ENCODE measurements at places on chromosomes 5 and 9.

DNA sequence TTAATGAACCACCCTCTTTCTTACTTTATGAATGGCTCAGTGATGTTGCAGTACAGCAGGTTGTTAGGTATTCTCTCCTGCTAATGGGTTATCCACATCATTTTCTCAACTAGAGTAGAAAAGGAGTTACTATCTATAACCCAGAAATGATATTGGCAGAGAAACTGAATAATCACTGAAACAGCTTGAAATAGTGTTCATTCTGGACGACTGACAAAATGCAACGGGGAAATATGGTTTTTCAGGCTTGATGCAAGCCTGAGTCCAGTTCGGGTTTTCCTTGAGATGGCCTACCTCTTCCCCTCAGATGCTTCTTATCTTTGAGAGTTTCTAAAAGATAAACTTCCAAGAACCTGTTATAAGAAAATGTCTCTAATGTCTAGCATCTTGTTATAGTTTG, 187.3 kb downstream of the RAB3C start:
- DNase-seq, result no peak

DNA sequence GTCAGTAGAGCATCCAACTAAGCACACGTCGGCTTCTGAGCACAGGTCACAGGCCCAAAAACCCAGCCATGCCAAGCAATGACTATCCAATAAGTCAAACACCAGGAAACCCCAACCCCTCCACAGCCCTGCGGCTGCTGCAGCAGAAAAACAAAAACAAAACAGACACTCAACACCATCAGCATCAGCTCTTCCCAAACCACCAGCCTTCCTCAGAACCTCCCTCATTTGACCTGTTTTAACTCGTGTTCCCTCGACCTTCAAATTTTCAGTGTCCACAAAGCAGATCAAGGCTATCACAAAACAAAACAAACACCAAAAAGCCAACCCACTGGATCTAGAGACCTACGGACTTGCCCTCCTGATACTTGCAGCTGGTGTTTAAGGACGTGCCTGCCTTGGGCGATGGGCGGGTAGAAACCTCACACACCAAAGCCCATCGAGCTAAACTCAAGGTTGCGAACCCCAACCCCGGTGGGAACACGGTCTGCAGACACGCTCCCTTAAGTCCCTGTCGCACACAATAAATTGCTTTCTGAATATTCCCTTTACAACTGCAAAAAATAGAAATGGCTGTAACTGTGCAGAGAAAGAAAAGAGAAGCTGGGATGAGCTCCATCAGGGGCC, 247.1 kb upstream of the ANKRD55 start:
- no peak for DNase-seq

DNA sequence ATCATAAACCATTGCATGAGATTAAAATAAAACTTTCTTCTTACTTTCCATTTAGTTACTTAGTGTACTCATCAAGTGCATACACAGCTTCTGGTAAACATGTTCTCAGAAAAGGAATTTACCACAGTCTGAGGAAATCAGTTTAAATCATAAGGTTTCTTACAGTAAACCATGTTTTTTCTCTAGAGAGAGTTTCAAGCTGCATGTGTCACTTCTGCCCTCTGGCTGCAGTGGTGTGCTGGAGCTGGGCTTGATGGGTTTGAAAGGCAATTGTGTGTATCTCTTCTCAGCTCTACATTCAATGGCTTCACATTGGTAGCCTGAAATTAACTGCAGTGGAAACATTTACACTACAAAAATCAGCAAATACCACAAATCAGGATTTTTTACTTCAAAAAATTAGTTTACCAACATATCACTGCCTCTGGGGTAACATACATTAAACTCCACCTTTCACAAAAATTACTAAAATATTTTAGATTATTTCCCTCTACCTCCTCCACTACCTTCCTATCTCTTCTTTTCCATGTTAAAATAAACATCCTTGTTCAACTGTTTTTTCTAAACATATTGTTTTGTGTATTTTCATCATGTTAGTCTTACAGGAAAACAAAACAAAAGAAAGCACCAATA, 414.3 kb downstream of the ANXA1 start:
- DNase-seq, result no peak

GRCh38 chr9:4430432-4431261, 59.6 kb upstream of the SLC1A1 start:
- no peak for DNase-seq

GRCh38 chr9:37464426-37465248, 613 bp downstream of the ZBTB5 start:
- peak; percentile 11 for DNase-seq

- no peak for DNase-seq
Observed at GRCh38 chr9:71685394-71685793, 82.9 kb downstream of the CEMIP2 start.

DNA sequence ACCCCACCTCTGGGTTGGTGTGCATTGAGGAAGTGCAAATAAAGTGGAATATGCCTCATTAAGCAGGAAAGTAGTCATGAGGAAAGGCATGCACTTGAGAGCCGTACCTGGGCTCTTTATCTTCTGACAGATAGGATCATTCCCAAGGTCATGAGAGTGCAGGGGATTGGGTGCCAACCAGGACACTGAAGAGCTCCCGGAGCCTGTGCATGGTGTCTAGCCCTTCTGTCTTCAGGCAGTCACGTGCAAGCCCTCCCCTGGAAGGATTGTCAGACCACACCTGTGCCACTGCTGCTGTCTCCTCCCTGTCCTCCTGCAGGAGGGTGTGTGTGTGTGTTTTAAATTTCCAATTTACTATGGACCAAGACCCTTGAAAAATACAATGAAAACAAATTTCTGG, 69.6 kb downstream of the PDE8B start:
- DNase-seq, result no peak

GRCh38 chr9:108603141-108603540, 252.6 kb downstream of the ACTL7B start:
- DNase-seq, result no peak

DNA sequence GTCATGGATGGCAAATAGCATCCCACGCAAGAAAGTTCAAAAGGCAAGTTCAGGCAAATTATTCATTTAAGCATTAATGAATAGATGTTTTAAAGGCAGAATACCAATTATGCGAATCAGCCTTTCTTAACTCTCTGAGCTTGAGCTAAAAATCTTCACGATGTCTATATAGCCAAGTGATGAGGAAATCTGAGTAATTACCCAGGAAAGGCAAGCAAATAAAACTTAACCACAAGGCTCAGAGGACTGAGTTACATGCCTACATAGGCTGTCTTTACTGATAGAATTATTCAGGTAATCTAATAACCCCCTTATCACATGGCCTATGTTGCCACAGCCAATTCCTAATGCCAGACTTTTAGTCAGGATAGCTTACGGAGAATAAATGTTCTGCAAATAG, 120.8 kb upstream of the MTAP start:
- DNase-seq, result peak; percentile 70

DNA sequence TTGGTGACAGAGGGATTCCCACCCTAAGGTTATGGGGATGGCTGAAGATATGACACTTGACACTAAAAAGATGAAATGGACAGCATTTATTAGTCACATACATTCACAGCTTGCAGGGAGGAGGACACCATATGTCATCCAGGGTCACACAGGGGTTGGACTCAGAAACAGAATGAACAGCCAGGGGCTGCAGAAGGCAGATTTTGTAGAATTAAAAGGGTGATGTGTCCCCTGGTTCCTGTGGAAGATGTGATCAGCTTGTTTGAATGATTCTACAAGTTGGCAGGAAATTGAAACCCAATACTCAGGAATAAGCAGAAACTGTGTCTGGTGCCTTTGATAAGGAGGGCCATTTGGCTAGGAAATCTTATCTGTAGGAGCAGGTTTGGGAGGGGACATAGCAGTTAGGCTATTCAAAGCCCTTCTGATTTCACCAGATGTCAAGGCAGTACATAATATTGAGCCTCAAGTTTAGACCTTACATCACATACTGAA, 102.3 kb upstream of the GRIN3A start:
- no peak for DNase-seq

DNA sequence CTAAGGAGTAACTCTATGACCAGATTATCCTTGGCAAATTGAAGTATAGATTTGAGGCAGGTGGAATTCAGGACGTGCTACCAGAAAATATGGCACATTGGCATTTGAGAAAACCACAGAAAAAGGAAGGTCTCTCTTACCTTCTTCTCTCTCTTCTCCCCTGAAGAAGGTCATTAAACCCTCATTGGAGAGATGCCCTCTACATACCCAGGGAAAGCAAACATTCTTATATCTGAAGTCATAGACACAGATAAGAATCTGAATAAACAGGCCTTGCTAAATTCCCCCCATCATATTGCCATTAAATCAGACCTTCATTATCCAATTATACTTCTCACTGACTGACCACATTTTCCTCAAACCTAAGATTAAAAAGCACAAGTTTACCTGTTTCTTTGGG, 17.8 kb downstream of the SPINK1 start:
- no peak for DNase-seq

- no peak for DNase-seq
Observed at GRCh38 chr9:68825762-68826472, 120.9 kb downstream of the PIP5K1B start.

- DNase-seq, result no peak
Observed at GRCh38 chr9:92976431-92976830, 29.1 kb downstream of the FGD3 start.

- DNase-seq, result no peak
Observed at GRCh38 chr5:107486489-107486888, 184.2 kb downstream of the EFNA5 start.

GRCh38 chr5:100860407-100860806, 42.7 kb downstream of the ST8SIA4 start:
- no peak for DNase-seq

DNA sequence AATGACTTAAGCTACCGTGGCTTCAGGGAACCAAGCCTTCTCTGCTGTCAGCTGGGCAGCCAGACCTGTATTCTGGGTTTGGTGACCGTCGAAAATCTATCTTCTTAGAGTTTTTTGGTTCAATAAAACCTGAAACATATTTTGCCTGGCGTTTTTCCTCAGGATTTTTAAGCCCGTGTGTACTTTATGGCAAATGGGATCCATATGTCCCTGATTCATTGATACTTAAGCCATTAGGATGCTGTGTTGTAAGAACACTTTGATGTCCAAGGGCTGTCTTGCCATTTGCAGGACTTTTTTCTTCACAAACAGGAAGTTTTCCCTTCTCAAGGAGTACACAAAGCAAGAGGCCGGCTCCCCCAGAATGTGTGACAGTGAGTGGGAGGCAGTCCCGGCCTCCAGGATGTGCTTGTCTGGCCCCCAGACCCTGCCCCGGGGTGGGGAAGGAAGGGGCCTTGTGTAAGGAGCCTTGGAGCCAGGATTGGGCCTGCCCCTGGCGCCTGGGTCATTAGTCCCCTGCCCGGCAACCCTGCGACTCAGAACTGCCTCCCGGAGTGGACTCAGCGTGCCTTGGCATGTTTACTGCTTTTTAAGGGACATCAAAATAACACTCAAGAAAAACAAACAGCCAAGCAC, 83.4 kb upstream of the SMIM23 start:
- no peak for DNase-seq

- no peak for DNase-seq
Observed at GRCh38 chr9:16710888-16711287, 159.6 kb downstream of the BNC2 start.

- DNase-seq, result no peak
Observed at GRCh38 chr9:94108584-94108983, 24.3 kb downstream of the PTPDC1 start.

GRCh38 chr9:21856301-21857094, 54.1 kb downstream of the MTAP start:
- peak; percentile 69 for DNase-seq

DNA sequence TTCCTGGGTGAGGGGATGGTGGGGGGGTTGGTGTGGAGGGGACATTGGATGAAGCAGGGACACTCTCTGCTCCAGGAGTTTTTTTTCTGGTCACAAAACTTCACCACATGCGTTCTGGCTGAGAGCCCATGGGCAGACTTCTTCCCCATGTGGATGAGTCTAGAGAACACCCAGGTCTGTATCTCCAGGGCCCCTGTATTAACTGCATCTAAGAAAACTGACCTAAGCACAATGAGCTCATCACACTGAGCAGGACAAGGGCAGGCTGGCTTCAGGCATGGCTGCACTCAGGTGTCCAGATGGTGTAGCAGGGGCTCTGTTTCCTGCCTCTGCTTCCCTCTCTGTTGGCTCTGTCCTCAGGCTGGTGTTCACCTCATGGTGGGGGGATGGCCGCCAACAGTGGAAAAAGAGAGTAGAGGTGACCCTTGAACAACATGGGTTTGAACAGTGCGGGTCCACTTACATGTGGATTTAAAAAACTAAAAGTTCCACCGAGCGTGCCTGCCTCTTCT, 85.3 kb upstream of the STC2 start:
- no peak for DNase-seq

DNA sequence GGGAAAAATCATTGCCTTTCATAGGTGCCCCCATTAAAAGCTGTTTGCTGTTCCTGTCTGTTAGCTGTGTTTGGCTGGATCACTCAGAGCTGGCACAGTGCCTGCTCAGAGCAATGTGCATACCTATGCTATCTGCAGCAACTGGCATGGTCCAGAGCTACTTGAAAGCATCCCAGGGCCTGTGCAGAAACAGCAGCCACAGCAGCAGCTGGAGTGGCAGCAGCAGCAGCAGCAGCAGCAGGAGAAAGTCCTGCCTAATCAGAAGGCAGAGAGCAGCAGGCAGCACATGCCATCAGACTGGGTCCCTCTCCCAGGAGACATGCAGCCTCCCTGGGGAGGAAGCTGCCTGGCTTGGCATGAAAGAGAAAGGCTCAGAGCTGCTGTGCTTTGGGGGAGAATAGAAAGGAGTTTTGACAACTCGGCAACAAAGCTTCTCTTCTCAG, 243.8 kb upstream of the WWC1 start:
- DNase-seq, result no peak

Measured in BJ (cell line).